Effector memory CD4-positive, alpha-beta T cell (primary cell): ENCODE measurements at places on chromosomes 5 and 9.

- H3K27me3 ChIP-seq = no peaks in the 10 kb centered on the region
- no peak overlapping the region for H3K4me3 ChIP-seq
- peaks cover 9% of the 10 kb centered on the region for H3K4me1 ChIP-seq
- no peak for DNase-seq
- H3K36me3 ChIP-seq = no peaks in the 10 kb centered on the region
Observed at GRCh38 chr5:81819556-81820317, 68.8 kb upstream of the SSBP2 start.

DNA sequence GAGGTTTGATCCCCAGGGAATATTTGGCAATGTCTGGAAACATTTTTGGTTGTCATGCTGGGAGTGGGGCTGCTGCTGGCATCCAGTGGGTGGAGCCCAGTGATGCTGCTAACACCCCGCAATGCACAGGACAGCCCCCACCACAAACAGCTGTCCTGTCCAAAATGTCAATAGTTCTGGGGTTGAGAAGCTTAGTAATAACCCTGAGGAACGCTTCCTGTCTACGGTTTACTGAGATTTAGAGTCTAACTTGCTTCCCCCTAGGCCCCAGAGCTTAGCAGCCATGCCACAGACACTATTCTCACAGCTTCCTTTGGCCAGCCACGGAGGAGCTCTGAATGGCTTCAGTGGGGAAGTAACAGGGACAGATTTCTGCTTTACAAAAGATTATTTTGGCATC lies 66.5 kb downstream of the MSX2 start:
- H3K27ac ChIP-seq = no peak overlapping the region
- H3K27me3 ChIP-seq = peaks cover 6% of the 10 kb centered on the region
- H3K4me3 ChIP-seq = no peak overlapping the region
- no peaks in the 10 kb centered on the region for H3K36me3 ChIP-seq

GRCh38 chr5:167412556-167412955 lies 878.9 kb upstream of the WWC1 start:
- H3K27me3 ChIP-seq = no peaks in the 10 kb centered on the region
- no peaks in the 10 kb centered on the region for H3K36me3 ChIP-seq
- H3K4me3 ChIP-seq = no peak overlapping the region
- DNase-seq = no peak

DNA sequence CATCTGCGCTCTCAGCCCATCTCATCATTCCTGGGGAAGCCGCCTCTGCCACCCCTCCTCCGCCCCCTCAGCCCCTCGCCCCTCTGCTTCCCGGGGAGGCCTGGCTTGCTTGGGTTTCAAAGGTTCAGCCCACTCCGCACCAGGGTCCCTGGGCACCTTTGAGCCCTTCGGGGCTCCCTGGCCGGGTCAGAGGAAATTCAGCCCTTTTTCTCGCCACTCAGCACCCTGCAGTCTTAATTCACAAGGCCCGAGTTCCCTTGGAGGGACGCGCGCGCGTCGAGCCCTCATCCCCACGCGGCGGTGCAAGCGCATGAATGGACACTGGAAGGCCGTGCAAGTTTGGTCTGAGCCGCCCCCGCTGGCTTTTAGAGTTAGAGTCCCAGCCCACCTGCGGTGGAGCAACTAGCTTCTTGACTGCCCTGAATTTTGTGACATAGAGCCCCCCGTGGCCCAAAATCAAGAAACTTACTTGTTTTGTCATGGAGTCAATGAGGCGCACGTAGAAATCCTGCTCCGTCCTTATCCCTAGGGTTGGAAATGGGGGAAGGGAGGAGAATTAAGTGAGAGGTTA lies 4.5 kb downstream of the EBF1 start:
- peaks cover 27% of the 10 kb centered on the region for H3K4me1 ChIP-seq
- H3K36me3 ChIP-seq = no peaks in the 10 kb centered on the region
- peaks cover 27% of the 10 kb centered on the region for H3K27me3 ChIP-seq
- no peak overlapping the region for H3K27ac ChIP-seq
- no peak for DNase-seq

DNA sequence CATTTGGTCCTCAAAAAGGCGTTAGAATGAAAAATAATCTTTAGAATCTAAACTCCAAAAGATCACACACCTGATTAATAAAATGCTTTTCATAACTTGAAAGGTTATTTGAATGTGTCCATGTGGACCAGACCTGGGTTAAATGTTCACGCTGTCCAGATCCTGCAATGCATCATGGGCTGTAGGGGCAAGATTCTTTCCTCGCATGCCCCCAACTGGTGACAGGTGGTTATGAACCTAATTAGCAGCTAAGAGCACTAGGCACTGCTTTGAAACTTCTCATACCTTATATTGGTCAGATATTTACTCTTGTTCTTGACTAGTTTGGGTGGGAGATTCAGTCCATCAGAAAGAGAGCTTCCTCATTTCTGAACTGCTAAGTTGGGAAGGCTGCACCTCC lies 19.3 kb upstream of the PIP5K1B start:
- no peak overlapping the region for H3K4me3 ChIP-seq
- H3K27me3 ChIP-seq = no peaks in the 10 kb centered on the region
- no peaks in the 10 kb centered on the region for H3K4me1 ChIP-seq
- H3K36me3 ChIP-seq = no peaks in the 10 kb centered on the region
- no peak overlapping the region for H3K27ac ChIP-seq
- no peak for DNase-seq

- no peak overlapping the region for H3K27ac ChIP-seq
- H3K4me1 ChIP-seq = peaks cover 18% of the 10 kb centered on the region
- peaks cover under 1% of the 10 kb centered on the region for H3K27me3 ChIP-seq
- no peak for DNase-seq
- H3K36me3 ChIP-seq = no peaks in the 10 kb centered on the region
Observed at GRCh38 chr9:129256959-129257713, 79.1 kb upstream of the IER5L start.

DNA sequence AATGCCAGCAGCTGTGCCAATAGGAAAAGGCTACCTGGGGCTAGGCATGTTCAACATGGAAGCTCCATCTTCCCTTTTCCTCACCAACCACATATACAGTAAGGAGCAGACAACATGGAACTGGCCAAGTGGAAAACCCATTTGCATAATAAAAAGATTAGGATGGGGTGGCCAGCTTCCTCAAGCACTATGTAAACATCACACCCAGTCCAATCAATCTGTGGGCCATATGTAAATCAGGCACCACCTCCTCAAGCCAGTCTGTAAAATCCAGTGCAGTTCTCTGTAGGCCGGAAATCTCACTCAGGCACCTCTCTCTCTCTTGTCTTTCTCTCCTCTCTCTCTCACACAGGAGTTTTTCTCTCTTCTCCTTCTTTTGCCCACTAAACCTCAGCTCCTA lies 360.2 kb upstream of the GRIA1 start:
- H3K27ac ChIP-seq = no peak overlapping the region
- H3K36me3 ChIP-seq = no peaks in the 10 kb centered on the region
- no peaks in the 10 kb centered on the region for H3K27me3 ChIP-seq
- no peak overlapping the region for H3K4me3 ChIP-seq
- no peak for DNase-seq
